Activated CD4-positive, alpha-beta T cell treated with anti-CD3 and anti-CD28 coated beads for 1 hour (primary cell): ENCODE measurements at places on chromosomes 6 and 20.

- DNase-seq: no peak
Measured at GRCh38 chr6:78611102-78611620, 256.2 kb upstream of the IRAK1BP1 start.

- DNase-seq: no peak
Measured at GRCh38 chr6:111677249-111677990, 71.7 kb upstream of the TRAF3IP2 start.

DNA sequence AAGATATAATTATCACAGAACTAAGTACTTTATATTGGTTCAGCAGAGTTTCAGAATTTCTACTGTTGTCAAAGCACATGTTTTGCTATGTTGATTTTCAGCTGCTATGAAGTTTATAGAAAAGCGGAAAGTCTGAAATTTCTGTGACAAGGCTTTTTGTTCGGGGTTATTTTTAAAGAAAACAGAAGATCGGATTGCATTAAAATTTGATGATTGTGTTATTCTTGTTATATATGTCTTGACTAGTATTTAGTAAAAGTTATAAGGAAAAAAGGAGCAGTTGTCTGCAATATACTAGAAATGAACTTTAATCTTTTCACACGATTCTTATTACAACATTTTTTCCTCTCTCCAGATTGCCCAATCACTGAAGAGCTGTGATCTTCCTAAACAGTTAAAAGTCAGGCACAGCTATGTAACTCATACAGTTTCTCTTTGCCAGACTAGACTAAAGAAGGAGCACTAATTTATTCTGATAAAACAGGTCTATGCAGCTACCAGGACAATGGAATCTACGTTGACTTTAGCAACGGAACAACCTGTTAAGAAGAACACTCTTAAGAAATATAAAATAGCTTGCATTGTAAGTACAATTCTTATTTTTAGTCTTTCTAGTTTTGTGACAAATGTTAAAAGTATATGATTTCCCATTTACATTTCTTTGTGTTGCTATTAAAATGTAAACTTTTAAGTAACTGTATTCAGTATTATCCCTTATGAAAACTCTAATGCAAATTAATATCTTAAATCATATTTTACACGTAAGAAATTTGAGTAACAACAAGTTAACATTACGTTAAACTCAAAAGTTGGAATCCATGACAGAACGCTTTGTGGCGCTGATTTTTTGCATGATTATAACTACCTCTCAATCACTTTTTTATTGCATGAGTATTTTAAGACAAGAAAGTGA, at the start of gene ENPP3:
TSS of gene ENPP3 (plus strand) at position 423 of the 913 bp plus-strand sequence. CDS start at position 506, 83 bp downstream.
- DNase-seq: no peak

DNA sequence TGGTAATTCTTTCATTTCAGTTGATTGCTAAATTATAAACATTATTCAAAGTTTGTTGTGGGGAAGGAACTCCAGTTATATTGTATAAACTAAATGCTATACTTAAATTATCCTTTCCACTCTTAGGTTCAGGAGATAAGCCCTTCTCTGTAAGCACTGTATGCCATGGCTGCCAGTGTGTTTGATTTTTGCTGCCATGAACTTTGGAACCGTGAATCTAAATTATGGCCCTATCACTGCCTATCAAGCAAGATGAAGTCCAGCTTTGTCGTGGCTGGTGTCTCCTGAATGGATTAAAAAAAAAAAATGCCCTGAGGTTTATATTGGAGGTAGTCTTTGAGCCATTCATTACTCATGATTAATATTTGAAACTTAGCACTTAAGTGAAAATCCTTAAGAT, 44.7 kb downstream of the CDC5L start:
- no peak for DNase-seq
